ENCODE measurements at places on chromosomes 6 and 20.

- no peak for DNase-seq
These were observed 60.2 kb downstream of the MYH7B start for GRCh38 chr20:35015863-35016193.

- DNase-seq = no peak
These were observed 18.6 kb downstream of the TTPAL start for GRCh38 chr20:44494266-44494665.

GRCh38 chr6:52020945-52021570 lies 66.4 kb downstream of the PKHD1 start:
- DNase-seq = no peak

DNA sequence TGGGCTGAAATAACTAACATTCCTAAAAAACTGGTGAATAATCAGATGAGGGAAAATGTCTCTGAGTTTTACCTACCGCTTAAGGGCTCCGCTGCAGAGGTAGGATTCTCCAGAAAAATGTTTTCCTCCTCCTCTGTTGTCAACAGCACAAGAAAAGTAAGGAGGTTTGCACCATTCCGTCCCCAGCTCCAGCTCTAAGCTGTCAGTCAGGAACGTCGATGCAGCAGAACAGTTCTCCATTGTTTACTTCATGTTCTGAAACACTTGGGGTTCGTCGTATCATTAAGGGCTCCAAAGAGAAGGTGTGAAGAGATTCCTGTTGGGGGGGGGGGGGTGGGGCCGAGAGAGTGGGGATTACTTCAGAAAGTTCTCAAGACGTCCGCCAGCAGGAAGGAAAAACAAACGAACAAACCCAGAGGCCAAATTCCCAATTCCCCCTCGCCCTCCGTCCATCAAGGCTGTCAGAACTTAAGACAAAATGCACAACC lies 734 bp downstream of the MMS22L start:
- DNase-seq = no peak

- DNase-seq = no peak
These were observed 7.1 kb downstream of the NPEPL1 start for GRCh38 chr20:58699623-58700107.

DNA sequence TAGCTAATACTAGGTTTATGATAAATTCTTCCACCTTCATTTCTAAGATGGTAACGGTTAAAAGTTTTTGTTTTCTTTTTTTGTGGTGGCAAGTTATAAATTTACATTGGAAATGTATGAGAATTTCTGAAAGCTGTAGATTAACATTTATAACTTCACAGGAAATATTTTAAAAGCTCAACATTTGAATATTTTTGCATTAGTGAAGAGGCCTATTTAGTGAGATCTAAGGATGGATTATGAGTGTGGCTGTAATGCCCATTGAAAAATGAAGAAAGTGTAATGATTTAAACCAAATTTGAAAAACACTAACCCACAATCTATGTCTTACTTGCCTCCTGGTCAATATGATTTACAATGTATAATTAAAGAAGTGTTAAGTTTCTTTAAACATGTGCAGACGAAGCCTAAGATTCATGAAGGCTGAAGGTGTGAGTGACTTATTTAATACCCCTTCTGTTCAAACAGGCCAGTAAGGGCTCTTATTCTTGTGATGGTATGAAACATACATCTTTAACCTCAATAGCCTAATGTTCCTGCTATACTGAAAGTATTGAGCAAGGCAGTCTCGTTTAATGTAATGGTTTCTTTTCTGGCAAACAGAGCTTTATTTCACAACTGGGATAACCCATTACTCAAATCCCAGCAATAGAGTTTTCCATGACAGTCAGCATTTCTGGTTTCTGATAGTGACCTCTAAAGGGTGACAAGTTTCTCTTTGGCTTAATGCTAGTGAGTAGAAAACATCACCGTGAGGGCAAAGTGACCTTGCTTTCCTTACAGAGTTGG lies 13.2 kb downstream of the HDGFL1 start:
- no peak for DNase-seq

- DNase-seq = no peak
These were observed 559.5 kb downstream of the UTRN start for GRCh38 chr6:144844596-144844995.

- DNase-seq = no peak
These were observed 30.6 kb downstream of the KCNG1 start for GRCh38 chr20:50992336-50992732.

- DNase-seq = no peak
These were observed 731 bp upstream of the DNPH1 start for GRCh38 chr6:43229803-43230620.

- DNase-seq = no peak
These were observed 42.8 kb downstream of the CDC5L start for GRCh38 chr6:44430326-44430725.
